ENCODE measurements at places on chromosomes 2 and 18.

GRCh38 chr2:98818164-98818563 lies 87.2 kb upstream of the MGAT4A start:
- DNase-seq, result no peak

DNA sequence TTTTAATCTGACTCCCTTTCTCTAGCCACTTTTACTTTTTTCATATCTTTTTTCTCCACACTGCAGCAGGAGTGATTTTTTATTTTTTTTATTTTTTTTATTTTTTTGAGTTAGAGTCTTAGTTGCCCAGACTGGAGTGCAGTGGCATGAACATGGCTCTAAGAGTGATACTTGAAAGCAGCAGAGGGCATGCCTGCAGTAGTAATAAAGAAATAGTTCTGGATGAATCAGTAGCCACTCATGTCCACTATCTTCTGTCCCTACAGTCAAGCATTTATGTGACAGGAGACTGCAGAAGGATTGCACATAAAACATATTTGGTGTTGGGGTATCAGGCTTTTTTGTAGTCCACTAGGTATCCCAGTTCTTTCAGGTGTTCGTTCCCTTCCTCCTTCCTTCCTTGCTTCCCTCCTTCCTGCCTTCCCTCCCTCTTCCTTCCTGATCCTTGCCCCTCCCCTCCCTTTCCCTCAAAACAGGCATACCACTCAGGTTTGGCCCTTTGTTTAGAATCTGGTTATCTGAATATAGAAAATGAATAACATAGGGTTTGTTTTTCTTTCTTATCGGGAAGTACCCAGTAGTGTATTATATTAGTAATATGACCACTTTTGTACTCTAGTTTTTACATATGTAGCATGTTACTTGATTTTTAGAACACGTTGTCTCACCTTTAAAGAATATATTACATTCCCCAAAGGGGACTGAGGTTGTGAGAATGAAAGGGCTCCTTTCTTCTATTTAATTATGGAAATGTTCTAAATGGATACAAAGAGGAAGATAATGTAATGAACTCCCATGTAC lies 23.5 kb downstream of the MIB1 start:
- no peak for DNase-seq

- DNase-seq, result peak; percentile 13
Observed at GRCh38 chr2:230932556-230933511, 7.8 kb upstream of the GPR55 start.

- DNase-seq, result no peak
Observed at GRCh38 chr2:195212586-195212985, 444.4 kb upstream of the SLC39A10 start.

DNA sequence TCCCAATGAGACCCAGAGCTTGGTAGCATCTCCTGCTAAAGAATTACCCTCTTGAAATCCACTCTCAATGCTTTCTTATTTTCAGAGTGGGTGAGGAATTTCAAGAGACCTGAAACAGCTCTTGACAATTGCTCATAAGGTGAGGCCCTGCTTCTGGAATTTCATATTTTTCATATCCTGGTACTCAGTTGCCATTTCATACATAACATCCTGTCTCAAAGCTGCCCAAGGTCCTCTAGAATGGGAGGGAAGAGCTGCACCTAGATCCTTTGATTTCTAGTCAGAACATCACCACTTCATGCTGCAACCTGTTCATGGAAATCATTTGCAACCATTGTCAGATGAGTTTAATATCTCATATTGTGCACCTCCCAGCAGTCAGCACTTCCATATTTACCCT lies 404.8 kb upstream of the GALNT5 start:
- DNase-seq, result no peak

DNA sequence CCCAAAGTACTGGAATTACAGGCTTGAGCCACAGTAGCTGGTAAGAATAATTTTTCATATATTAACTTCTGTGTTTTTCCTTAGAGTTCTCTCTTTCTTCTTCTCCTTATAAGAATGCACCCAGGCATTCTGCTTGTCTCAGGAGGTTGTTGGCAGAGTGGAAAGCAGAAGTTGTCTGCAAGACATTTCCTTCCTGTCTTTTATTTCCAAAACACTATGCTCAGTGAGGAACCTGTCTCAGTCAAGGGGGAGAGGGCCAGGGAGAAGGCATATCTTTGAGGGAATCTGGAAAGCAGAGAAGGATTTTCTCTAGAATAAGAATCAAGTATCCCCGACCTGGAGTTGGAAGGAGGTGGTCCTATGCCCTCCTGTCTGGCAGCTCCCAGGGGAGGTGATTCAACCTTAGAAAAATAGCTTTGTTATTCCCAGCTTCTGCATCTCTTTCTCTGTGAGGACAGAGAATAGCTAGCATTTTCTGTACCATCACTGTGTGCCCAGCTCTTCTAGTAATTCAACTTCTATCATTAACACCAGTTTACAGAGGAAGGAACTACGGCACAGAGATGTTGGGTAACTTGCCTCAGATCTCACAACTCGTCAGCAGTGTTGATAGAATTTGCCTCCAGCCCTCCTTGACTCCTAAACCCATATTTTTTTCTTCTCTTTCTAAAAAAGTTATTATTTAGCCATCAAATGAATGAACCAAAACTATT lies 3.8 kb upstream of the LPIN2 start:
- DNase-seq, result no peak

DNA sequence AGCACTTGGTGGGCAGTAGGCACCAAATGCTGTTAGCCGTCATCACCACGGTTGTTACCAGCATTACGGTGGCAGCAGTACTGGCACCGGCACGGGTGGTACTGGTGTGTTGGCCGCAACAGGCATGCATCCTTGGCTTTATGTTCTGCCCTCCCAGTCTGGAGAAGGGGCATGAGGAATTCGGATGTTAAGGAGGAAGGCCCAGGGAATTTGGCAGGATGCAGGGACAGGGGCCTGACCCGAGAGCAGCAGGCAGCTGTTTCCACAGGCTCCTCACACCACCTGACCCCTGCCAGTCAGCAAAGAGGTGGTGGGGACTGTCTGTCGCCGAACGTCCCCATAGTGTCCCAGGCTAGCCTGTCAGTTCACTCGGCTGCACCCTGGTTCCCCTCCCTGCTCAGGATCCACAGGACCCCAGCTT lies 79.0 kb downstream of the EDAR start:
- DNase-seq, result no peak

- DNase-seq, result no peak
Observed at GRCh38 chr2:236550701-236551465, 18.7 kb upstream of the ACKR3 start.

- DNase-seq, result no peak
Observed at GRCh38 chr2:127381762-127382161, 6.0 kb downstream of the MAP3K2 start.

DNA sequence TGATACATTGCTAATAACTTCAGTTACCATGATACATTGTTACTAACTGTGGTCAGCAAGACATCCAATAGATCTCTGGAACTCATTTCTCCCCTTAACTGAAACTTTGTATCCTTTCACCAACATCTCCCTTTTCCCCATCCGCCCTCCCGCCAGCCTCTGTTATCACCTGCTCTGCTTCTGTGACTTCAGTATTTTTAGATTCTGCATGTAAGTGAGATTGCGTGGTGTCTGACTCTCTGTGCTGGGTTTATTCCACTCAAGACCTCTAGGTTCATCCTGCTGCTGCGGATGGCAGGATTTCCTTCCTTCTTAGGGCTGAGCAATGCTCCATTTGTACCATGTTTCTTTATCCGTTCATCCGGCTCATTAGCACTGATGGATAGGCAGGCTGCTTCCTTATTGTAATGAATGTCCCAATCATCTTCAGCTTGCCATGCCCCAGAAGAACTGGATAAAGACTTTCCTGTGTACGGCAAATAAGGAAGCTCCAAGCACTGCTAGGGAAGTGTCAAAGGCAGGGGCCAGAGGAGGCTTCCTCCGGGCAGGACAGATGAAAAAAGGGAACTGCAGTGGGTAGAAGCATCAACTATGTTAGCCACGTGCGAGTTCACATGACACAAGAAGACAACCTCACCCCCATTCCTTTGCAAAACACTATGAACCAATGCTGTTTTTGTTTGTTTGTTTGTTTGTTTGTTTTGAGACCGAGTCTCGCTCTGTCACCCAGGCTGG lies 113.4 kb downstream of the EIPR1 start:
- no peak for DNase-seq

- DNase-seq, result no peak
Observed at GRCh38 chr2:113058998-113059960, at the start of gene IL36RN. Gene IL36RN (plus strand): TSS chr2:113059198. CDS start chr2:113059439, 241 bp downstream.

DNA sequence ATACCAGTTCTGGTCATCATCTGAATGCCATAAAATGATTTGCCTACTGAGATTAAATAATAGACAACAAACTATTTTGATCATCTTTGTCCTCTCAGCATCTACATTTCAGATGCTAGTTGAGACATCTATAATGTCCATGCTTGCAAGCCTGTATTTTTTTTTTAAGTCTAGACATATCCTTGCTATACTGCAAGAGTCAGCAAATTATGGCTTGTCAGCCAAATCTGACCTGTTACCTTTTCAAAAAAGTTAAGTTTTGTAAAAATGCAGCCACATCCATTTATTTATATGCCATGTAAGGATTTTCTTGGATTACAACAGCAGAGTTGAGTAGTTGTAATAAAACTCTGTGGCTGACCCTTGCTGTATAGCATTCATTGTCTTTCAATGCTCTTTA lies 1355.7 kb upstream of the FAM98A start:
- DNase-seq, result no peak

DNA sequence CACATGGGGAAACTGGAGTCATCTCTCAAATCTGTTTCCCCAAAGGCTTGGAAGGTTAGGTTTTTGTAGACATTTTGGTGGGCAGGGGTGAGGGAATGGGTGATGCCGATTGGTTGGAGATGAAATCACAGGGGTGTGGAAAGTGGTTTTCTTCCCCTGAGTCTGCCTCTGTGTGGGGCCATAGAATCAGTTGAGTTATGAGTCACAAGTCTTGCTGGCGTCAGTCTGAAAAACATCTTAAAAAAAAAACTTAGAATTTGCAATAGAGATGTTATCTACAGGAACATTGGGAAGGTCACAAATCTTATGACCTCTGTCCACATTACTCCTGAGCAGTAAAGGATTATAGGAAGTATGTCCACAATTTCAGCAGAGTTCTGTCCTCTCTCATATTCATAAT lies 314.6 kb downstream of the CNTNAP5 start:
- DNase-seq, result peak; percentile 28

DNA sequence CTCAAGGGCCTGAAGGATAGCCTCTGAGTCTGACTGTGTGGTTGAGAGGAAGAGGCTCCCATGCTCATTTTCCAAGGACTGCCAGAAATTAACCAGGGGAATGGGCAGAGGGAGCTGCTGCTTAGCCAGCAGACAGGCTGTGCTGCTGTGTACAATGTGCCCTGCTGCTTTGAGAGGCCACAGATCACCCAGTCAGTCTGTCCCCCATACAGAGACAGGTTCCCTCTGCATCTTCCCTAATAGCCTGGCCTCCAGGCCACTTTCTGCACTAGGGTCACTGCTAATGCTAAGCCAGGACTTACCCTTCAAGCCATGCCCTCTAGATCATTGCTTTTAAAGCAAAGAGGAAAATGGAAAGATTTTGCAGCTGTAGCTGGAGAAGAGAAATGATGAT lies 341.1 kb downstream of the CYRIA start:
- DNase-seq, result no peak

DNA sequence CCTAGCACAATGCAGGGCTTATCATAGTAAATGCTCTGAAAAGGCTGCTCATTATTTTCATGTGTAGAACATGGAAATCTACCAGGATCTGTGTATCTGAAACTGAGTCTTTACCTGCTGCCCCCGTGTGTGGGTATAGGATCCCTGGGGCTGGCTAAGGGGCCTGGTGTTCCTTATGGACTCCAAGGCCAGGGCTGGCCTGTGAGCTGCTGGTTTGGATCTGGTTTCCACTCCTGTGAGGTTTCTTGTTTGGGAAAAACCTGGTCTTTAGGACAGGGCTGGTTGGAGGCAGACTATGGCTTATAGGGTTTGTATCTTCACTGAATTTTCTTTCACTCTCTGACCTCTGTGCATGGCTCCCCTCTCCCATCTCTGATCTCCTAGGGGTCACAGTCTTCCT lies 80.8 kb downstream of the DYSF start:
- DNase-seq, result no peak

DNA sequence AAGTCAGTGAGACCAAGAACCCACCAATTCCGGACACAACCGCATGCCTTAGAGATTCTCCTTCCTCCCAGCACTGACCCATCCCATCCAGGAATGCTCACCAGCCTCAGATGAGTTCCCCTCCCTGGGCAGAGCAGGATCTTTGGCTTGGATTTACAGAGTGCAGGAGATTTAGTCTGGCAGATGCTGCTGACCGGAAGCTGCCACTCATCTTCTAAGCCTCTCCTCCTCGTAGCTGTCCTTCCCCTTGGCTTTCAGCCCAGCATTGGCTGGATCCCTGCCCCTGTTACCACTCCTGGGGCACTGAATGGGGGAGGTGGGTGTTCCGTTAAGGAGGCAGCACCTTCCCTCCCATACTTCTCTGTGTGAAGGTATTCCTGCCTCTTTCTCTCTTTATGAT lies 53.2 kb downstream of the VWA3B start:
- DNase-seq, result no peak

GRCh38 chr2:204081487-204082425 lies 145.2 kb downstream of the ICOS start:
- no peak for DNase-seq

- DNase-seq, result no peak
Observed at GRCh38 chr18:24219561-24220317, 80.9 kb downstream of the CABYR start.

DNA sequence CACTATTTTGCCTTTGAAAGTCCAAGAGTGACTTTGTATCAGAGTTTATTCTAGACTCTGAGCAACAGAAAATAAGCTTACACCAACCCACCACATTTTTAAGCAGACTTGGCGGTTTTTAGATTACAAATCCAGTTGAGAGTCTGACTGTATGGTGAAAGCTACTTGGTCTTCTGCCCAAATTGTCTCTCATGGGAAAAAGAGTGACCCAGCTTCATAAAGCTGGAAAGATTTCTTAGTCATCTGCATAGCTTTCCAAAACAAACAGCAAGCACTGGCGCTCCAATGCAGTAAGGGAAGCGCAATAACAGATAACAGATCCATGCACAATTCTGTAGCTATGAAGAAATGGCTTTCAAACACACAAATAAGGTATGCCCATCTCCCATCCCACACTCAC lies 7.1 kb downstream of the DSG1 start:
- peak; percentile 56 for DNase-seq

DNA sequence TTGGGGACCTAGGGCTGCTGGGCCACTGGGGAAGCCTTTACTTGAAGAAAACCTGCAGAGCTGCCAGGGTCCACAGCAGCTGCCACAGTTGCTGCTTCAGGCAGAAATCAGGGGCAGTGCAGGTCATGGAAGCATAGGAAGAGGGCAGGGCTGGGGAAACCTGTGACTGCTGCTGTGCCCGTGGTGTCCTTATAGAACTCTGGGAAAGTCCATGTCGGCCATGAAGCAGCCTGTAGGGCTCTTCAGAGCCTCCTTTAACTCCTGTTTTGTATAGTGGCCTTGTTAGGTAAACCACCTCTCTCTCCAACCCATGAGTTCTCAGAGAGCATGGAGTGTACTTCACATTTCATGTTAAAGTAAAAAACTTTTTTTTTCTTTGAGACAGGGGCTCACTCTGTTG lies 62.1 kb downstream of the SMAD4 start:
- no peak for DNase-seq
